ENCODE measurements at places on chromosomes 3 and 15.

GRCh38 chr3:5191555-5192304, 4.2 kb downstream of the EDEM1 start:
- DNase-seq = no peak

- DNase-seq = no peak
Measured at GRCh38 chr15:94909510-94909909, 678.1 kb downstream of the MCTP2 start.

GRCh38 chr3:121951291-121951919, 57.2 kb downstream of the SLC15A2 start:
- DNase-seq = no peak

GRCh38 chr15:58154769-58155168, 16.6 kb downstream of the AQP9 start:
- no peak for DNase-seq

DNA sequence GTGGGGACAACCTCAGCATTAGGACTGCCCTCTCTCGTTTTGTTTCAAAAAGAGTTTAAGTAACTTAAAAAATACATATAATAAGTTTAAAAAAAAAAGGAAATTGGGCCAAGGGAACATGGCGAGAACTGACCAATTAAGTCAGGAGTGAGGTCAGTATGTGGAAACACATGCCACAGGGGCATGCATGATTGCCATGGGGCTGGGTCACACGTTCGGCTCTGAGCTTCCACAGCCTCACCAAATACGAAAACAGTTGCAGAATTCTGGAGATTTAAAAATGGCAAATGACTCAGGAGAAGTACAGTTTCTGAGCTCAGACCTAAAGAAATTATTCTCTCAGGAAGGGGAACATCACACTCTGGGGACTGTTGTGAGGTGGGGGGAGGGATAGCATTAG, 24.1 kb downstream of the PDE8A start:
- DNase-seq = no peak

DNA sequence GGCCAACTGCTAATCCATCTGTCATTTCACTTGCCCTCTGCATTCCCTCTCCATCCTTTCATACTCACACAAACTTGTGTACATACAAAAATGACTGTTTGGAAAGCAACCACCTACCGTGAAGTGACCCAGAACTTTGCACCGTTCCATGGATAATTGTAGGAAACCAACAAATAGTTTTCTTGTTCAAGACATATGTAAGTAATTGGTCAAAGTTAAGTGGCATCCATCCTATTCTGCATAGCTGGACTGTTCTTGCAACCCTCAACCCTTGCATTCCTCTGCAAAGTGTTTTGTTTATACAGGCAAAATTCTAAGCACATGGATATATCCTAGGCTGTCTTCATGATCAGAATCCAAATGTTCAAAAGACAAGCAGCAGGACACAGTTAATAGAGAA, 592.5 kb downstream of the MECOM start:
- DNase-seq = no peak

DNA sequence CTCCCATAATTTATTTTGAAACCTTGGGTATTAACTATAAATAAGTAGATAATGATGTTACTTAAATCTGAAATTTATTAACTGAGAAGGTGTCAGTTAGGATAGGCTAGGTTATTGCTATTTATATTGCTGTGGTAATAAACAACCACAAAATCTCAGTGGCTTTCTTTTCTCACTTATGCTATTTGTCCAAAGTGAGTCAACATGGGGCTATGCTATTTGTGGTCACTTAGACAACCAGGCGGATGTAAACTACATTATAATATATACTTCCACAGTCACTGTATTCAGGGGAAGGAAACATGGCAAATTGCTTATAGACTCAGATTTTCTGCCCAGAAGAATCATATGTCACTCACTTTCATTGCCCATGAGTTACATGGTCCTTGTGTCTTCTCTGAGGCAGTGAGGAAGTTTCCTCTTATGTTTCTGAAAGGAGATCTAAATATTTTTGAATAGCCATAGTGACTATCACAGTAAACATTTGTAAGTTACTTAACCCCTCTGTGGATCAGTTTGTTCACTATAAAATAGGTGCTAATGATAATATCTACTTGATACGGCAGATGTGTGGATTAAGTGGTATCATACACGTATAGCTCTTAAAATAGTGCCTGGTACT, 19.8 kb downstream of the HMG20A start:
- no peak for DNase-seq

- no peak for DNase-seq
Measured at GRCh38 chr15:47813748-47814384, 96.6 kb downstream of the SEMA6D start.

GRCh38 chr15:47949815-47950214, 171.0 kb upstream of the SLC24A5 start:
- DNase-seq = no peak

- DNase-seq = no peak
Measured at GRCh38 chr3:170536712-170537111, 49.2 kb downstream of the SLC7A14 start.

- no peak for DNase-seq
Measured at GRCh38 chr15:36506733-36507356, 72.6 kb upstream of the CDIN1 start.

GRCh38 chr15:74369084-74369745, 1.8 kb upstream of the CYP11A1 start:
- no peak for DNase-seq

- no peak for DNase-seq
Measured at GRCh38 chr15:98155356-98155755, 194.9 kb downstream of the ARRDC4 start.

DNA sequence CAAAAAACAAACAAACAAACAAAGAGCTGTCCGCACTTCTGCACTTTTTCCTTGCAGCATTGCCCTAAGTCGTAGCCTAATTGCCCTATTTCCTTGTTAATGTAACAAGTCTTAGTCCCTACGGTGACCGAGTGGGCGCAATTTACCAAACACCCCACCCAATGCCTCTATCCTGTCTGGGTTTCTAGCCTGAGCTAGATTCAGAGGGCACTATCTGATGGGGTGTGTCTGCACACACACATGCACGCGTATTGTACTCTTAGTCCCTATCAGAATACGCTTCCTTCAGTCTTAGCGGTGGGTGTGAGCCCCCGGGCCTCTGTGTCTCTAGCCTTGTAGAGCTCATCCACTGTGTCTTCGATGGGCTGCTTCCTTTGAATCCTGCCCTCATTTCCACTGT, 125.9 kb upstream of the DLG1 start:
- no peak for DNase-seq

DNA sequence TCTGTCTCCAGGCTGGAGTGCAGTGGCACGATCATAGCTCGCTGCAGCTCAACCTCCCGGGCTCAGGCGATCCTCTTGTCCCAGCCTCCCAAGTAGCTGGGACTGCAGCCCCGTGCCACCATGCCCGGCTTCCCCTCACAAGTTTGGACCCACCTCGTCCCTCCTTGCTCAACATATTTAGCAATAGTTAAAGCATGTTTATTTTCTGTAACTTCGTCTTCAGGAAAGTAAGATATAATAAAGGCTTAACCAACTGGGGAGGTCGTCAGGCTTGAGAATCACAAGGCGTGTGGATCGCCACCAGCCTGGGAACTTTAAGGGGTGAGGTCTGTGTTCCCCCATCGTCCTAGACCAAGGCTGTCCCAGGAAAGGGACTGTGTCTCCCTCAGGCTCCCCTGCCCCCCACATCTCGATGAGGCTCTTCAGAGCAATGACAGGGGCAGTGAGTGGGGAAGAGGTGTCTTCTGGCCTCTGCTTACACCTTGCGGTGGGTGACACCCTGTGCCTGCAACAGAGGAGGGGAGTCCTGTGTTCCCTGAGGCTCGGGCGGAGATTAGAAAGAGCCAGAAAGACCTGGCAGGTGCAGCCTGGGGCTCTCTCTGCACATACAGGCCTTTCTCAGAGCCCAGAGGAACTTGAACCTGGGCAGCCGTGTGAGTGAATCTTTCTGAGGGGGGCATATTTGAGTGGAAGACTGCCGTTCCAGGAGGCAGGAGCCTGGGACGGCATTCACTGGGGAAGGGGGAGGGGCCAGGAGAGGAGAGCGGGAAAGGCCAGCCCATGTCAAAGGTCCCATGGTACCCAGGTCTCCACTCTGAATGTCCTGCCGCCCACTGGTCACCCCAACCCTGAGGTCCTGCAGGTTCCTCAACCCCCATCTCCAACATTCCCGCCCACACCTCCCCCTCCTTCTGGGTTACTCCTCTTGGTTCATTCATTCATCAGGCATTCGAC, 152.3 kb downstream of the SMAD6 start:
- DNase-seq = no peak

DNA sequence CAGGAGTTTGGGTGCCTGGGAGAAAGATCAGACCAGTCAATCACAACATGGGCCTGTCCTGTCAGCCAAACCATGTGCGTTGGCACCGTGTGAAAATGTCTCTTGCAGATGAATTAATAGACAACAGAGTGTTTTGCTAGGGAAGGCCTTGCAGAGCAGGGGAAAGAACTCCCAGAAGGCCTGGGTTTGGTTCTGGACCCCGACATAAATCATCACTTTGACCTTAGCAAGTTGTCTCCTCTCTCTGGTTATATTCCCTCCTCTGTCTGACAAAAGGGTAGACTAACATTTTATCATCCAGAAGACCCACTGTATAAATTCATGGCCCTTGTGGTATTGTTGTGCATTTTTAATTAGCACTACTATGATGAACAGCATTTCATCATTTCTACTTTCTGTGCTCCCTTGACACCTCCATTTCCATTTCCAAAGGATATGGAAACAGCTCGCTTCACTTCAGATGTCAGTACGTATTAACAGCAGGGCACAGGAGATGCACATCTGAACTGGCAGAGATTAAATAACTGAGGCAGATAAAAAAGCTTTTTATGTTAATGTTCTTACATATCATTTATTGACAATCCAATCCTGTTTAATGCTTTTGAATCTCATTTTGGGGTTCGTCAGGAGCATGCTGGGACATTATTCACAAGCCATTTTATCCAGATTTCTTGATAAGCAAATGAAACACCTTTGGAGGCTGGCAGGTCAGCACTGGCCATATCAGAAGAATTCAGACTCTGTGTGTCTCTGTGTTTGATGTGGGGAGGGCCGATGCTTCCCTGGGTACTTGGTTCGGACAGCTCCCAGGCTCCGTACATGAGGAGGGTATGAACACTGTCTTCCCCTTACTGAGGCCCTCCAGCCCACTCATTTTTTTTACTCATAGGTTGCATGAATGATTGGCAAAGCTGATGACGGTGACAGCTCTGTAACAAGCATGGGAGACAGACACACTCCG, 28.2 kb upstream of the IL12A start:
- no peak for DNase-seq

GRCh38 chr15:80749589-80749988, 29.6 kb upstream of the CEMIP start:
- no peak for DNase-seq

- DNase-seq = no peak
Measured at GRCh38 chr3:35864871-35865270, 225.5 kb downstream of the ARPP21 start.

- DNase-seq = no peak
Measured at GRCh38 chr15:56628893-56629532, 104.3 kb downstream of the ZNF280D start.

DNA sequence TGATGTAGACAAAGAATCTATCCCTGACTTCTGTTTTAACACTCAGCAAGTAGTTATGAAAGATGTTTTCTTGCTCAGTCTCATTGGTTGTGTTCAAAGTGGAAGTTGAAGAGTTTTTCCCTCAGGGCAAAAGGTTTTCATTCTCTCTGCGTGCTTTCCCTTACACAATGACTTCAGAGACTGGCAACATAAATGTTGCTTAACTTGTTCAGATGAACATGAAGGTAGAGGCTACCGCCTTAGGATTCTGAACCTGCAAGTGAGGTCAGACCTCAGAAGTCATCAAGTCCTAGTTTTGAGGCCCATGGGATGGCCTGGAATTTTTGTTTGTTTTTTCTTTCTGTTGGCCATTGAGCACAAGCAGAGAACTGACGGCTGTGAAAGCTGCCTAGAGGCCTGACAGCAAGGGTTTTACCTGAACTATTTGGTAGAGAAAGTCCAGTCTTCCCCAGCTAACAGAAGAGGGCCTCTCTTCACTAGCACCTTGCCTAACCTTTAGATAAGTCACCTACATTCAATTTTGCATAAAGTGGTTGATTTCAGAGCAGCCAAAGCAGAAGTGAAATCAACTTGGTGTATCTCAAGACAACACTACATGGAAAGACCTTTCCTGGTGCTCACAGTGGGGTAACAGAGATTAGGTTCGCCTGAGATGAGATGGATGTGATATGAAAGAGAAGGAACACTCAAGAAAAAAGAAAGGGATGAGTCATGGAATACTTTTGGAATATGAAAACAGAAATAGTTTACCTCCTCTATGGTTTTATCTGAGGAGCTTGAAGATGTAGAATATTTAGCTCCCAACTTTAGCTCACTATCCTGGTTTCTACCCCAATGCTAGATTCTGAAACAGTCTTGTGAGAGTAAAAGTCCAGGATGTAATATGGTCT, 53.6 kb upstream of the AP4E1 start:
- no peak for DNase-seq

DNA sequence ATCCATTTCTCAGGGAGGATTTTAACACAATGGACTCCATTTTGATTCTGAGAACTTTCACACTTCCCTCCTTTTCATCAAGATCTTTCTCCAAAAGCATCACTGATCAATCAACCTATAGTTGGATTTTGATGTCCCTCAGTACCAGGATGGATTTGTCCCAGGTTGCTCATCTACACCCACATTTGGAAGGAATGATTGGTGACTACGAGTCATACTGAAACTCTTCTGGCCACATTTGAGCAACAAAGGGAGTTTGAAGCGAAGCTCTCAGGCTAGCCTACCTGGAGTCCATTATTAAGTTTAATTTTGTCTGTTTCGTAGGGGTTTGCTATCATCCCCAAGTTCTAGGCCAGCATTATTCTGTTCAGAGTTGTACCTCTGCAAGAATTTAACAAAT, 31.3 kb upstream of the ATP8B4 start:
- DNase-seq = no peak

- no peak for DNase-seq
Measured at GRCh38 chr15:52498706-52499105, 30.0 kb downstream of the MYO5A start.

DNA sequence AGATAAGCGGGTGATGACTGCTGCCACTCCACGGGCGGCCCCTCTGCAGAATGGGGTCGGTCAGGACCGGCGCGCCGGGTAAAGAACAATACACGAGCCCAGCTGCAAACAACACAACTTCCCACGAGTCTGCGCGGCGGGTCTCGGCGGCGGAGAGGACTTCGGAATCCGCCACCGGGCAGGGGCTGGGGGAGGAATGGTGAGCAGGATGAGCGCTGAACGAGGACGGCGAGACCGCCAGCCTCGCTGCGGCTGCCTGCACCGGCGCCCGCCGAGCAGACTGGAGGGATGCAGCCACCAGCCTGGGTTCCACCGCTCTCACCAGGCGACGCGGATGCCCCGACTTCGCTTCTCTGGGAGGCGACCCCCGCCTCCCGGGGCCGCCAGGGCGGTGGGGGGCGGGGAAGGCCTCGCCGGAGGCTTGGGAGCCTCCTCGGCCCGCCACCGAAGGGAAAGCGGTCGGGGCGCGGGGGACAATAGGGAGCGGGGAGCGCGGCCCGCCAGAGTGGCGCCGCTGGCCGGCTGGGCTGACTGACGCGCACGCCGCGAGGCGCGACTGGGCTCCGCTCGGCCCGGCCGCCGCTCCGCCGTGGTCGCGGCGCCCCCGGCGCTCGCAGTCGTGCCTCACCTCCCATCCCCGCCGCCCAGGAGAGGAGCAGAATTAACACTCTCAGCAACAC, 515 bp downstream of the ADAM10 start:
- DNase-seq = peak; percentile 31
